ENCODE measurements at places on chromosomes 3 and 15.

DNA sequence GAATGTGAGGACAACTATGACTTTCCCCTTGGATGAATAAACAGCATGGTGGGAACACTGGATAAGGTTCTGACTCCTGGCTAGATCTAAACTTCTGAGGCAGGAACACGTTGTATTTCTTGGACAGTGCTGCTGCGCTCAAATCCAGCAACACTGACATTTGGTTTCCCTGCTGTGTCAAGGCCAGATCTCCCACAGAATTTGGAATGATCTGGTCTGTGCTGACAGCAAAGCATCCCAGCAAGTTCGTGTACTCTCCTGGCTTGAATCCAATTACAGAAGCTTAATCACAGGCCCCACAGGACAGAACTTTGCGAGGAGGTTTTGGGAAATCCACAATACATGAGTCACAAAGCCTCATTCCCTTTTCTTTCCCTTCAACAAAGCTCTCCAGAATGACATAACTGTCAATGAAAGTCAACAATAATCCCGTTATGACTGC, 92.5 kb downstream of the ADAMTS9 start:
- no peak for DNase-seq

- DNase-seq: no peak
Observed at GRCh38 chr3:42900226-42901072, 5.5 kb upstream of the ZNF662 start.

GRCh38 chr15:67397139-67397538, 123.8 kb upstream of the C15orf61 start:
- no peak for DNase-seq

DNA sequence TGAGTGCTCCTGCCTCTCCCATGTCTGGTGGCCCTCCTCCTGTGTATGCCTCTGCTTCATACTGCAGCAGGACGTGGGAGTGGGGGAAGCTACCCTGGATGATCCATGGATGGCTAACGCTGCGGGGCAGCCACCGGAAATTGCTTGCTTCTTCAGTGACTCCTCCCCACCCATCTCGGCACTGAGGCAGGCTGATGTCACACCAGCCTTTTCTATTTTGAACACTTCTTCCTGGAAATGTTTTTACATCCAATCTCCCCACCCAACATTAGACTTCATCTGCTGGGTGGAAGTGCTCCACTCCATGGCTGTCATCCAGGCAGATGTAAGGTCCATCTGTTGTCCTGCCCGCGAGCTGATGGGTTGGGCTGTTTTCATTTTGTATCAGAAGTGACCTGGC, 58.9 kb upstream of the MUC13 start:
- DNase-seq: no peak

DNA sequence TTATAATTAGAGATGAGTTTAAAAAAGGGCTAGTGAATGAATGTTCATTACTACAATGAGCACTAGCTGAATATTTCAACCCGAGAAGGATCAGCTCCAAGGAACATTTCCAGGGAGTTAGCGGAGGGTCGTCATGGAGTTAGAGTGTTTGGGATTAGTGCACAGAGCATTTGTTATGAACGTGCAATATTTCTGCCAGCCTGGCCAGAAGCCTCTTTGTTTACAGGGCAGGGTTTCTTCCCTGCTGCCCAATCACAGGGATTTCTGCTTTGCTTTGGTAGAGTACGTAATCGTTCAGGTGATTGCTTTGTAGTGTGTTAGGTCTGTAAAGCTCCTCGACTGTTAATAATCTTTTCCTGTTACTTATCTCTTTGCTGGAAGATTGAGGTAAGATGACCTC, 5.9 kb downstream of the CGNL1 start:
- DNase-seq: no peak

DNA sequence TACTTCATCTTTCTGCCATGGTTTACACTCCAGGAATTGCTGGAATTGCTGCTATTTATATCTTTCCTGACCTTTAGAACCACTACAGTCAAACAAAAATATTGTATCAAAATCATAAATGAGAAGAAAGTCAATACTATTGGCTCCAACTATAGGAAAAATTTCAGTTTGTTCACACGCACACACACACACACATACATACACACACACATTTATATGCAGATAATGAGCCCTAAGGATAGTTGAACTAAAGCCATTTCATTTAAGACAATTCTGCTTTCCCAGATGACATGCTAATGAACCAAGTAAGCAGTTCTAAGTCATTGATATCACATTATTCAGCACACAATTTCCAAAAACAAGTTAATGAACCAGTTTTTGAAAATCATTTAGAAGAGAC, 627.3 kb downstream of the PLOD2 start:
- DNase-seq: no peak

DNA sequence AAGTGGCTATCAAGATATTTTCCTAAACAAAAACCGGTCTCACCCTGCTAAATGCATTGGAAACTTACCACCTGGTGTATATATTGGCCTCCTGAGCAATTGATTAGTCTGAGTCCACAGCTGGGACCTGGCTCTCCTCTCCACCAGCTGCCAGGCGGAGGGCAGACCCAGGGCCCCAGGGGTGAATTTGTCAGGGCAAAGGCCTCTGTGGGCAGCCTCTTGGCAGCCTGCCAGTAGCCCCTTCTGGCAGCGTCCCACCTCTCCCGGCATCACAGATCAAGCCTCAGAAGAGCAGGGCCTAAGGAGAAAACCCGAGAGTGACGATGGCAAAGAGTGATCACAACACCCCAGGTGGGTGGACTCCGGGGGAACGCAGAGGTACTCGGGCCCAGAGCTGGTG, 43.0 kb upstream of the IDH2 start:
- no peak for DNase-seq

- no peak for DNase-seq
Observed at GRCh38 chr15:31799319-31799714, 231.0 kb upstream of the CHRNA7 start.

- no peak for DNase-seq
Observed at GRCh38 chr15:83053151-83053550, 13.9 kb downstream of the BTBD1 start.

DNA sequence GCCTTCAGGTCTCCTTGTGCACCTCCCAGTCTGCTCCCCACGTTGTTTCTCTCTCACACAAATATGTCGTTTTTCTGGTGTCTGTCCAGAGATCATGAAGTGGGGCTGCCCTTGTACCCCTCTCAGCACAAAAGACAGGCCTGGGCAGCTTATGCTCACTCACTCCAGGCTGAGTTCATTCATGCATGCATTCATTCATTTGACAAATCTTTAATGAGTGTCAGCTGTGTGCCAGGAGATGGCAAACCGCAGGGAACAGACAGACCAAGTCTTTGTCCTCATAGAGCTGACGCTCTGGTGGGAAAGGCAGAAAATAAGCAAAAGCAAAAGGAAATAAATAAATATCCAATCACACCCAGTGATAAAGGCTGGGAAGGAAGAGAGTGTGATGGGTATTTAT, 7.6 kb upstream of the TRH start:
- DNase-seq: no peak

DNA sequence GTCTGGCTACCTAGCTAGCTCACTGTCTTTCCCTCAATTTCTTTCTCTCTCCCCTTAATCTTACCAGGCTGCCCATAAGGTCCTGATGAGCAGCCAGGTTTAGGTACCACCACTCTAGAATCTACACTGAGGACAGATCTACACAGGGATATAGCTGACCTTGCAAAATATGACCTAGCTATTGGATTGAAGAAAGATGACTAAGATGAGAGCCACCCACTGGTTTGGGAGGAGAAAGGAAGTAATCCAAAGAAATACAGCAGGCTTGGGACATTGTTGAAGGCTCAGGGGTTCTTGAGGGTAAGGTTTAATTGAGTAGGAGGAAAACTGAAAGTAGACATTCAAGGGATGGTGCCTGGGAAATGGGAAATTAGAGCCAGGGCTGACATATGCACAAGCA, 142.0 kb upstream of the TMC3 start:
- no peak for DNase-seq
